SK-N-SH (cell line): ENCODE measurements at places on chromosomes 4 and X.

DNA sequence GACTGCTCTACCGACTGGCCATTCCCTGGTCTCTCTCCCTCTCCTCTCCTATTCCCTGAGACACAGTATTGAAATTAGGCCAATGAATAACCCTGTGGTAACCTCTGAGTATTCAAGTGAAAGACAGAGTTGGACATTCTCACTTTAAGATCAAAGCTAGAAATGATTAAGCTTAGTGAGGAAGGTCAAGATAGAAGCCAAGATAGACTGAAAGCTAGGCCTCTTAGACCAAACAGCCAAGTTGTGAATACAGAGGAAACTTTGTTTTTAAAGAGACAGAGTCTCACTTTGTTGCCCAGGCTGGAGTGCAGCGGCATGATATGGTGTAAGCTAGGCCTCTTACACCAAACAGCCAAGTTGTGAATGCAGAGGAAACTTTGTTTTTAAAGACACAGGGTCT lies 64.6 kb downstream of the KDM6A start:
- no peaks in the 10 kb centered on the region for H3K36me3 ChIP-seq
- H3K4me1 ChIP-seq, result no peaks in the 10 kb centered on the region
- no peak for DNase-seq
- H3K27ac ChIP-seq, result no peak overlapping the region
- H3K27me3 ChIP-seq, result no peaks in the 10 kb centered on the region

DNA sequence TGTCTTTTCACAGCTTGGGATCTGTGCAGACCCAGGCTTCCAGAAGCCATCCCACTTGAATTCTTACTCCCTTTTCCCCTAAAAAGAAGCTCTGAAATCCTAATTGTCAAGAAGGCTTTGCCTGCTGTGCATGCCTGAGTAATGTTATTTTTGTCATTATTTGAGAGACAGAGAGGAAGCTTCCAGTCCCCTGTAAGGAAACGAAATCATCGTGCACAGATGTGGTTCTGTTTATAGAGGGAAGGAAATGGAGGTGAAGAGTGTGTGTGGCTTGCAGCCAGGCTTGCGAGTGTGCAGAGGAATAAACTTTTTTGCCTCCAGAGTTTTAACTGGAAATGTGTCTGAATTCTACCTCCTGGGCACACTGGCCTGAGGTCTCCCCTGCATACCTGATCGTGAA lies 70.2 kb downstream of the TBL1X start:
- no peak for DNase-seq
- H3K27ac ChIP-seq, result no peak overlapping the region
- H3K36me3 ChIP-seq, result no peaks in the 10 kb centered on the region
- no peak overlapping the region for H3K4me3 ChIP-seq

GRCh38 chrX:51148848-51149247 lies 183.8 kb upstream of the NUDT10 start:
- H3K4me3 ChIP-seq, result no peak overlapping the region
- H3K36me3 ChIP-seq, result no peaks in the 10 kb centered on the region
- no peaks in the 10 kb centered on the region for H3K4me1 ChIP-seq
- H3K27me3 ChIP-seq, result no peaks in the 10 kb centered on the region

- H3K27ac ChIP-seq, result no peak overlapping the region
- no peaks in the 10 kb centered on the region for H3K36me3 ChIP-seq
- no peak for DNase-seq
- H3K27me3 ChIP-seq, result no peaks in the 10 kb centered on the region
- H3K4me3 ChIP-seq, result no peak overlapping the region
Measured at GRCh38 chr4:160810941-160811340, 1352.9 kb downstream of the FSTL5 start.

DNA sequence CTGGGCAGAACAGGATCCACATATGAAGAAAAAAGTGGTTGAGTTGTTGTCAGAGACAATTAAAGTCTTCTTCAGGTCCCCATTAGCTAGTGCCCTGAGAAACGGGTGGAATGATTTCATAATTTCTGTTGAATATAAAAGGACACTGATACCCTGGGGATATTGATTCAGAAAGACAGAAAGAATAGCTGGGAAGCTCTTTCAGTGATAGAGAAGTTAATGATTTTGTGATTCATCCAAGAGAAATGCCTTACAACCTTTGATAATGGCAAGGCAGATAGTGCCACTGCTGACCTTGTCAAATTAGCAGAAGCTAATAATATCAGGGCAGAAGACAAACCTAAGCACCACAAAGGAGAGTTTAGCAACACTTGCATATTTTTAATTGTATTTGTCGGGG lies 37.9 kb downstream of the UNC5C start:
- H3K4me3 ChIP-seq, result no peak overlapping the region
- peaks cover 62% of the 10 kb centered on the region for H3K4me1 ChIP-seq
- peak overlapping the region; percentile 96 for H3K27ac ChIP-seq
- DNase-seq, result no peak
- no peaks in the 10 kb centered on the region for H3K36me3 ChIP-seq

- no peaks in the 10 kb centered on the region for H3K36me3 ChIP-seq
- no peak overlapping the region for H3K27ac ChIP-seq
Measured at GRCh38 chr4:17664755-17665154, 50.3 kb downstream of the MED28 start.

DNA sequence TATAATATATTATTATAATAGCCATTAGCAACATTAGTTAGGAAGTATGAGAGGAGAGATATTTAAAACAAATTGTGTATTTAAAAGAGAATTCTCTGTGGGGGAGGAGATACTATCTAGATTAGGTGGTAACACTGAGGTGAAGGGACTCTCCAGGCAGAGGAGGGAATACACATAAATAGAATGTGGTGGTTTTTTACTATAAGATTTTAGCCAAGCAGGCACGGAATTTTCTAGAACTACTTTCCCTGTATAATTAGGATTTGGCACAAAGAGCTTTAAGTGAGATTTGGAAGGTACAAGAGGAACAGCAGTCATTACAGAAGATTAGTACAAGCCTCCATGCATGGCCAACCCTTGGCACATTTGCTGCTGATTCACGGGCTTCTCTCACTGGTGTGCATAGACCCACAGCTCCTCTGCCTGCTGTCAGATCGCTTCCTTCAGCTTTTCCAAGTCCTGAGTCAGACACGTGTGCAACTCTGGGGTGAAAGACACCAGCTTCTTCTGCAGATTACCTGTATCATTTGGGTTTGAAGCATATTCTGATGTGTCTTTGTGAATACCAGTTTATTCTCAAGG lies 685.5 kb downstream of the KCTD8 start:
- H3K36me3 ChIP-seq, result no peaks in the 10 kb centered on the region
- H3K4me1 ChIP-seq, result no peaks in the 10 kb centered on the region
- no peak overlapping the region for H3K4me3 ChIP-seq

DNA sequence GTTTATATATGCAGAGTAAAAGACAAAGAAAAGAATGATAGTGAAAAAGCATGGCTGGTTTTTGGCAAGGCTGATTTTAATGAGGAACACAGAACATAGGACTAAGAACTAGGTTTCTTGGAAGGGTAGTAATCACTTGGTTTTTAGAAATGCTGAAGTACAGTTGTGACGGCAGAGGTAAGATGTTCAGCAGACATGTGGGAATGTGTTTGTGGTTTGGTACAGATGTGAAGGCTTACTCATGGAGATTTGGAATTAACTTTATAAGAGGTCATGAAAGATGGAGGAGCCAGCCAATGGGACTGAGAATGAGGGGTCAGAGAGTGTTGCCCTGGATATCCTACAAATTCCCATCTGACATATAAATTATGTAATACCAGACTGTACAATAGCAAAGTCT lies 243.6 kb downstream of the NPFFR2 start:
- no peak for DNase-seq
- no peak overlapping the region for H3K4me3 ChIP-seq
- H3K27ac ChIP-seq, result no peak overlapping the region

DNA sequence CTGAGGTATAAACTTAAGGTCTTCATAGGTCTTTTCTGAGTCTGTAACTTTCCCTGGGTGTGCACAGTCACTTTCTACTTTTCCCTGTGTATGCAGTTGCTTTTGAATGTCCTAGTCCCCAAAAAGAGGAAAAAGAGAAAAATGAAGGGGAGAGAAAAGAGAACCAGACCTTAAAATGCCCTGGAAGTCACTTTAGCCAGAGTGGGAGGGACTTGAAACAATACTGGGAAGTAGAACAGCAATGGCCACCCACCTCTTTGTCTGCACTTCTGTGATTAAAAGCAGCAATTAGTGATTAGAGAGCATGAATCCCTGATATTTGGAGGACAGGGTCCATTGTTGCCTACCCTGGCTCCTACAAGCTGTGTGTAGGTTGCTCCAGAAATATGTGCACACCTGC lies 36.1 kb downstream of the ZCCHC13 start:
- no peaks in the 10 kb centered on the region for H3K36me3 ChIP-seq
- H3K27ac ChIP-seq, result no peak overlapping the region
- H3K4me3 ChIP-seq, result no peak overlapping the region
- H3K27me3 ChIP-seq, result no peaks in the 10 kb centered on the region
- no peaks in the 10 kb centered on the region for H3K4me1 ChIP-seq
- no peak for DNase-seq

DNA sequence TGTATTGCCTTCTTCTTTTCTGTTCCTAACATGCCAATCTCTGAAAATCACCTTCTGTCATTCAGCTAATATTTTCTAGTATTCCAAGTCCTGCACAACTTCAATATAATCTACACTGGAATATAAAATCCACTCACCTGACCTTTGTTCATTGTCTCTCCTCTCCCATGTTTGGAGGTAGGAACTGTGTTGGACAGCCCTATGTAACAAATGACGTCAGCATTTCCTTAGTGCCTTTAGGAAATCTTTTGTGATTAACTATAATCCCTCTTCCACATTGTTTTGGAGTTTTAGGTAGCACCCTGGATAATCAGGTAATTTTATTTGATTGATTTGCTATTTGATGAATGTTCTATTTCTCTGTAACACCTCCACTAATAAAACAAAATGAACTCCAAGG lies 814.8 kb upstream of the PRKX start:
- no peak overlapping the region for H3K27ac ChIP-seq
- no peak for DNase-seq
- H3K4me3 ChIP-seq, result no peak overlapping the region
- no peaks in the 10 kb centered on the region for H3K27me3 ChIP-seq

- H3K27ac ChIP-seq, result no peak overlapping the region
- H3K27me3 ChIP-seq, result peaks cover 7% of the 10 kb centered on the region; the same call in 1 of the 2 replicates
- no peaks in the 10 kb centered on the region for H3K4me1 ChIP-seq
Measured at GRCh38 chrX:150762258-150763165, 69.3 kb downstream of the MTMR1 start.

DNA sequence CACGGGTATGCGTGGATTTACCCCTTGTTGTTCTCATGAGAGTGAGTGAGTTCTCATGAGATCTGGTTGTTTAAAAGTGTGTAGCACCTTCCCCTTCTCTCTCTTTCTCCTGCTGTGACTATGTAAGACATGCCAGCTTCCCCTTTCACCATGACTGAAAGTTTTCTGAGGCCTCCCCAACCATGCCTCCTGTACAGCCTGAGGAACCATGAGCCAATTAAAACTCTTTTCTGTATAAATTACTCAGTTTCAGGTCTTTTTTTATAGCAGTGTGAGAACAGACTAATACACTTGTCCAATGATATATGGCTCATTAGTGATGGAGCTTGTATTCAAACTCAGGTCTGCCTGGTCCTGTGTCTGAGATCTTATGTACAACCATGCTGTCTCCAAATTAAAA lies 28.5 kb upstream of the RTL3 start:
- H3K27ac ChIP-seq, result no peak overlapping the region
- no peaks in the 10 kb centered on the region for H3K27me3 ChIP-seq
- no peak overlapping the region for H3K4me3 ChIP-seq
- no peak for DNase-seq
- H3K36me3 ChIP-seq, result no peaks in the 10 kb centered on the region

DNA sequence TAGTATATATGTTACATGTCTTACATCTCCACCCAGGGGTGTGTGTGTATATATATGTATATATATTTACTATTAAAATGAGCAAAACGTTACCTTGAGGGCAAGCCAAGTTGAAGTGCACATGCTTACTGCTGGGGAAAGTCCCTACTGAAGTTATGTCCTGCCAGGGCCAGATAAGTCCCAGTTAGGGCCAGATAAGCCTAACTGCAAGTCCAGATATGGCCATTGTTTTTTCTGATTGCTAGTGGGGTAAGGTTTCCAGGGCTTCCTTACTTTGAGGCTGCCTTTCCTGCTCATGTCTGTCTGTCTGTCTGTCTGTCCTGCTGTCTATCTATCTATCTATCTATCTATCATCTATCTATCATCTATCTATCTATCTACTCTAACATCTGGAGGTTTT lies 19.3 kb upstream of the ZNF81 start:
- H3K4me3 ChIP-seq, result no peak overlapping the region
- no peak overlapping the region for H3K27ac ChIP-seq
- H3K4me1 ChIP-seq, result no peaks in the 10 kb centered on the region
- no peak for DNase-seq
- no peaks in the 10 kb centered on the region for H3K36me3 ChIP-seq

DNA sequence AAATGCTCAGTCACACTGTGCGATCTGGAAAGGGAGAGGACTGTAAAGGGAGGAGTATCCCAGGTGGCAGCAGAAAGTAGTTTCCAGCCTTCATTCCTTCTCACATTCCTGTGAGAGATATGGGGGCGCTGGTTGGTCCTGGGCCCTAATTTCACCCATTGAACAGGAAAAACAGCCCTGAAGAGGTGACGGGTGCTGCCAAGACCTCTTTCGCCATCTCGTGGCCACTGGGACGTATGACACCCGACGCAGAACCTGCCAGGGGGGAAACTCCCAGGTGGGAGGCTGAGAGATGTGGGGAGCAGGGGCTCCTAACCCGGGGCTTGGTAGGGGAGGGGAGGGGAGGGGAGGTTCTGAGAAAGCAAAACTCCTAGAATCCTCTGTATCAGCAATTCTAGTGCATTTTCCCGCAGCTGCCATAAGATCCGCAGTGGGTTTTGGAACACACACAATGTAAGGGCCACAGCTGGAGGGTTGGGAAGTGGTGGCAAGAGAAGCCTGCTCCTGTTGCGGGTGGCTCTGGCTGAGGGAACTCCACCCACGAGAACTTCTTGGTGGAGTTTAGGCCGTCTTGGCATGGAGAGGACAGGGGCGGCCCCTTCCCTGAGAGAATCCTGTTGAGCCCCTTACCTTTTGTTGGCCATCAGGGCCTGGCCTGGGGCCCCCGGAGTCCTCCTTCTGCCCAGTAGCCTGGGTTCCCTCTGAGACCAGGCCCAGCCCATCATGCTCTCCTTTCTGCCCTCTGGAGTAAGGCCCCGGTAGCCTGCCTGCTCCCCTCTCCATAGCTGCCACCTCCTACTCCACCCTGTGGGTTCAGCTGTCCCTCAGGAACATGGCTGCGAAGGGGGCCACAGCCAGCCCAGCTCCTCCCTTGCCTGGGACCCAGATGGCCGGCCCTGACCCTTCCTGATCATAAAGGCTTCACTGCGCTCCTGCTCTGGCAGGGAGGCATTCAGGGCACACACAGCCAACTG lies 134.1 kb downstream of the OR13H1 start:
- peak; percentile 74 for DNase-seq
- H3K36me3 ChIP-seq, result no peaks in the 10 kb centered on the region
- H3K4me1 ChIP-seq, result no peaks in the 10 kb centered on the region
- H3K27me3 ChIP-seq, result peaks cover 4% of the 10 kb centered on the region; the same call in 1 of the 2 replicates
- H3K27ac ChIP-seq, result no peak overlapping the region
- H3K4me3 ChIP-seq, result no peak overlapping the region
